ENCODE measurements at places on chromosomes 7 and 10. TPM values are rescaled to one million over a fixed set of nuclear protein-coding genes. Genes with fewer than 3 reads are reported as not detected.

EGR2 gene
- total RNA-seq: 14.3 TPM

ELMO1 gene
- total RNA-seq: 103 TPM

DNA sequence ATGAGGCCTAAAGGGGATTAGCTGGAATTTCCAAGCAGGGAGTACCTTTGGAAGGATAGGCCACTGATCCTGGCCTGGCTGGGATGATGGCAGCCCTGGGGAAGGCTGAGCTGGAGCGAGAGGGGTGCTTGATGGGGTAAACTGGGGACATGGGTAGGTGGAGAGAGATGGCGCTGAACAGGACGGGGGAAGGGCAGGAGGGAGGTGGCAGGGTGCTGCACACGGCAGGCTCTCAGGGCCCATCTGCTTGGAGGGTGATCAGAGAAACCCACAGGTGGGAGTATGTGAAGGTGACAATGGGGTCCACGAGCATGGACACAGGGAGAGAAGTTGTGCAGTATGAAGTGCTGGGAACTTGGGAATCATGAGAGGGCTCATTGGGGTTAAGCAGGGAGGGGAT is 10.3 kb downstream of the MAT1A start:
- DNase-seq: no peak

SEM1 gene
- 83.5 TPM for total RNA-seq

TUBAL3 gene
- total RNA-seq: not detected

LIPF gene
- total RNA-seq: not detected

GRCh38 chr10:44723082-44723481 is 188.1 kb upstream of the TMEM72 start:
- DNase-seq: no peak

DNA sequence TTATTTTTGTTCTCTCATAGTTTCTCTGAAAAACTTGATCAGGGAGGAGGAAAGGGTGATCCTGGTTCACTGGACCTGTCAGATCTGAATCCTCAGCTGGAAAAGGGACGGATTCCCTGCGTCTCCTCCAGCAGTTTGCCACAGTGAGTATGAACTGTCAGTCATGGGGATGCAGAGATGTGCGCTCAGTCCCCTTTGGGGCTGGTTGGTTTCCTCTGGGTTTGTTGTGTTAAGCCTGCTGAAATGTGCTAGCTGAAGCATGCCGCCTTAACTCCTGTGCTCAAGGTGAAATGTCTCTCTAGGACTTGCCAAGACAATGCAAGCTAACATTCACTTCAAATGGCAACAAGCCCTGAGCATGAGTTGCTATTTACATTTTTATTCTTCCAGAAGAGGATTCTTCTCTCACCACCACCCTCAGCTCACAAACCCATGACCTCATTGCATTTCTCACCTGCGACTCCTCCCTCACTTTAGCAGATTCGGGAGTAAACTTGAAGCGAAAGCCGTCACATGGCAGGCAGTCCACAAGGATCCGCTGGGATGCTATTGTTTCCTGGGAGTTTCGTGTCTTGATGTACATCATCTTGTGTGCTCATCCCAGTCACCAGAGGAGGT is 192.9 kb upstream of the FZD8 start:
- DNase-seq: no peak

- DNase-seq: no peak
Observed at GRCh38 chr10:4041635-4042034, 256.6 kb upstream of the KLF6 start.

CALCR gene
- not detected for total RNA-seq

DNA sequence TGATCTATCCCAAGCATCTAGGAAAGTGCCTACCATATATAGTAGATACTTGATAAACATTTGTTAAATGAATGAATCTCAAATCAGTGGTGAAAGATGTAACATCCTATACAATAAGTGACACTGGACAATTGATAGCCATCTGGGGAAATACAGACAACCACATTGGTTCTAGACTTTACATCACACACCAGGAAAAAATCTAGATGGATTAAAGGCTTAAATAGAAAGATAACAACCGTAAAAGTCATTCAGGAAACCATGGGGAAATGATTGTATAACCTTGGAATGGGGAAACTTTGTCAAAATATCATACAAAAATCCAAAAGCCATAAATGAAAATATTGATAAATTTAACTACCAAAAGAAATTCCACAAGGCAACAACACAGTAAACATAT is 7.0 kb upstream of the GARIN1A start:
- DNase-seq: no peak

TFEC gene
- 1.0 TPM for total RNA-seq

- no peak for DNase-seq
Observed at GRCh38 chr10:23341004-23341403, 3.6 kb downstream of the C10orf67 start.

DNA sequence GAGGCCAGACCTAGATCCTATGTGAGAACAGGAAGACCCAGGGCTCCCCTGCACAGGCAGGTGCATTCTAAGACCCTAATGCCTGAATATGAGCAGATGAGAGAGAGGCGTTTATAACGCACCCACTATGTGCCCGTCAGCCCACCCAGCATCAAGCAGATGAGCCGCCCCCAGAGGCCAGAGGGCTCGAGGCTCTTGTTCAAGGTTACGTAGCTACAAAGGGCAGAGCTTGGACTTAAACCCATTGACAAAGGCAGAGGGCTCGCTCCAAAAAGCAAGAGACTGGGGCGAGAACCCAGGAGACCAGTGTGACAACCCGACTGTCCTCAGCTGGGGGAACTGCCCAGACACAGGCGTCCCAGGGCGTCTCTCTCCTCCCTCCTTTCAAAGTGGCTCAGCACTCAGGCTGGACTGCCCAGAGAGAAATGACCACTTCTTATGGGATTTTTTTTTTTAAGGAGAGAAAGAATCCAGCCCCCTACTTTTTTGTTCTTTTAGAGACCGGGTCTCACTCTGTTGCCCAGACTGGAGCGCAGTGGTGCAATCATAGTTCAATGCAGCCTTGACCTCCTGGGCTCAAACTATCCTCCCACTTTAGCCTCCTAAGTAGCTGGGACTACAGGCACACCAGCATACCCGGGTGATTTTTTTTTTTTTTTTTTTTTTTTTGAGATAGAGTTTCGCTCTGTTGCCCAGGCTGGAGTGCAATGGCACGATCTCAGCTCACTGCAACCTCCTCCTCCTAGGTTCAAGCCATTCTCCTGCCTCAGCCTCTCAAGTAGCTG is 40.1 kb downstream of the TNRC18 start:
- no peak for DNase-seq

DNA sequence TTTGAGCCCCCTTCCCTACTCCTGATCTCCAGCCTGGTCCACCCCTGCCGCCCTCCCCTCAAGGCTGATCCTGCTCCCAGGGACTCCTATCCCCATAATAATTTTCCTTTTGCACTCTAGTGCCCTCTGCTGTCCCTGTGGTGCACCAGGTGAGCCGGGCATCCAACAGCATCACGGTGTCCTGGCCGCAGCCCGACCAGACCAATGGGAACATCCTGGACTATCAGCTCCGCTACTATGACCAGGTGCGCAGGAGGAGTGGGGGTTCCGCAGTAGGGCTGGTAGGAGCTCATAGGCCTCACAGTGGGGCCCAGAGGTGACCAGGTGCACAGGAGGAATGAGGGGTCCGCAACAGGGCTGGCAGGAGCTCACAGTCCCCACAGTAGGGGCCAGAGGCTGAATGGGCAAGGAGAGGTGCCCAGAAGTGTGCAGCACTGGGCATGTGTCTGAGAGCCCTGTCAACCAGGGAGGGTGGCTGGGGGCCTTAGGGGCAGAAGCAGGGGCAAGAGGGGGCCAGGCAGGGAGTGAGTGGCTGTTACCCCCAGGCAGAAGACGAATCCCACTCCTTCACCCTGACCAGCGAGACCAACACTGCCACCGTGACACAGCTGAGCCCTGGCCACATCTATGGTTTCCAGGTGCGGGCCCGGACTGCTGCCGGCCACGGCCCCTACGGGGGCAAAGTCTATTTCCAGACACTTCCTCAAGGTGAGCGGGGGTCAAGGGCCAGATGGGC is 11.7 kb downstream of the EPHB6 start:
- DNase-seq: no peak

DNAJC12 gene
- 2.3 TPM for total RNA-seq

DNA sequence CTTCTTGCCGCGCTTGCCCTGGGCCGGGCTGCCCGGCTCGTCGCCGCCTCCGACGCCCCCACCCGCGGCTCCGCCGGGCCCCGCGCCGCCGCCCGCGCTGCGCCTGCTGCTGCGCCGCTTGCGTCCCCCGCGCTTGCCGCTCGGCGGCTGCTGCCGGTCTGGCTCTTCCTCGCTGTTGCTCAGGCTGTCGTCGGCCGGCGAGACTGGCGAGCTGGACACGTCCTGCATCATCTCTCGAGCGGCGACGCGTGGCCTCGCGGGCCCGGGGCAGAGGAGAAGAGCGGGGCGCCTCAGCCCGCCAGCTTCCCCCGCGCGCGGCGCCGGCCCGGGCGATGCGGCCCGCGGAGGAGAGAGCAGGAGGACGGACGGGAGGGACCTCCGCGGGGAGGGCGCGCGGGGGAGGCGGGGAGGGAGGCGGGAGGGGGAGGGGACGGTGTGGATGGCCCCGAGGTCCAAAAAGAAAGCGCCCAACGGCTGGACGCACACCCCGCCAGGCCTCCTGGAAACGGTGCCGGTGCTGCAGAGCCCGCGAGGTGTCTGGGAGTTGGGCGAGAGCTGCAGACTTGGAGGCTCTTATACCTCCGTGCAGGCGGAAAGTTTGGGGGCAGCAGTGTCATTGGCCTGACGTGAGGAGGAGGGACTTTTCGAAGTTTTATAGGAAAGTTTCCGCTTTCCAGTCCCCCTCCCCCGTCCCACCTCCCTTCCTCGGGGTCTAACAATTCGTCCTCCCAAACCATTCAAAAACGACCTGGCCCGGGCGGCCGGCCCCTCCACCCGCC is at the start of gene TWIST1:
Gene TWIST1, minus strand, starts transcription at position 546 of the 779 bp plus-strand sequence. Its CDS starts 315 bp downstream, at position 231.
- DNase-seq: no peak

DNA sequence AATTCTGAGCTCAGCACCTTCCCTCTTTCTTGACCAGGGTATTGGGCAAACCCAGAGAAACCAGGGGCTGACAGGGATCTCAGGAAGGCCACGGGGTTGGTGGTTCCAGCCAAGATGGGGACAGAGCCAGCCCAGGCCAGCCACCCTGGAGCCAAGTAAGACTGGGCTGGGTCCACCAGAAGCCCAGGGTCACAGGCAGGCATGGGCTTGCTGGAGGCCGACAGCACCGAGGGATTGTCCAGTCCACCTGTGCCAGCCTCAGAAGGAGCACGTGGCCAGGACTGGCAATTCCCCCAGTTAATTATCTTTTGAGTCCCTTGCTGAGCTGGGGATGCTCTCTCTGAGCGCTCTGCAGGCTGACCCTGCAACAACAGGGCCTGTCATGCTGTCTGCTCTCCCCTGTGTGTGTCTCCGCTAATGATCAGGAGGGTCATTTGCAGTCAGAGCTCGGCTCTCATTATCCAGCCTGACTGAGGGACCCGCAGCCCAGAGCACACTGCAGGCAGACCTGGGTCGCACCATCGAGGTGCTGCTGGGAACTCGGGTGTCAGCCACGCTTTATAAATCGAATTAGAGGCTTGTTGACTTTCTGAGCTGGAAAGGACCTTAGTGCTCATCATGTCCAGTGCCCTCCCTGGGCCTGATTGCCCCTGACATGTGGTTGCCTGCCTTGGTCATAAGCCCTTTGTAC is 69.5 kb upstream of the PPIF start:
- DNase-seq: no peak

DNA sequence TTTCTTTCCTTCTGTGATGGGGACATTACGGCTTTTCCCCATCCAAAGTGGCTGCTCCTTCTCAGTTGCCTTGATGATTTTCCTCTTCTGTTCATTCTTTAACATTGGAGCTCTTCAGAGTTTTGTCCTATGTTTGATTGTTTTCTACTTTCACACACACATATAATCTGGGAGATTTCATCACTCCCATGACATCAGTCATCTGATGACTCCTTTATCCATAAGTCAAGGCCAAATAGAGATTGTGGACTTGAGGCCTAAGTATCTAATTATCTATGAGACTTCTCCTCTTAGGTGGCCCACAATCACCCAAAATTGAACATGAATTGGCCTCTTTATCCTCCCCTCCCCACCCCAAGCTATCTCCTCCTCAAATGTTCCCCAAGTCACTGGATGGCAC is 5.3 kb upstream of the COL1A2 start:
- no peak for DNase-seq

IDI1 gene
- 140 TPM for total RNA-seq

NPTX2 gene
- 0.20 TPM for total RNA-seq

- no peak for DNase-seq
Observed at GRCh38 chr10:11080564-11080984, 62.9 kb downstream of the CELF2 start.

DNA sequence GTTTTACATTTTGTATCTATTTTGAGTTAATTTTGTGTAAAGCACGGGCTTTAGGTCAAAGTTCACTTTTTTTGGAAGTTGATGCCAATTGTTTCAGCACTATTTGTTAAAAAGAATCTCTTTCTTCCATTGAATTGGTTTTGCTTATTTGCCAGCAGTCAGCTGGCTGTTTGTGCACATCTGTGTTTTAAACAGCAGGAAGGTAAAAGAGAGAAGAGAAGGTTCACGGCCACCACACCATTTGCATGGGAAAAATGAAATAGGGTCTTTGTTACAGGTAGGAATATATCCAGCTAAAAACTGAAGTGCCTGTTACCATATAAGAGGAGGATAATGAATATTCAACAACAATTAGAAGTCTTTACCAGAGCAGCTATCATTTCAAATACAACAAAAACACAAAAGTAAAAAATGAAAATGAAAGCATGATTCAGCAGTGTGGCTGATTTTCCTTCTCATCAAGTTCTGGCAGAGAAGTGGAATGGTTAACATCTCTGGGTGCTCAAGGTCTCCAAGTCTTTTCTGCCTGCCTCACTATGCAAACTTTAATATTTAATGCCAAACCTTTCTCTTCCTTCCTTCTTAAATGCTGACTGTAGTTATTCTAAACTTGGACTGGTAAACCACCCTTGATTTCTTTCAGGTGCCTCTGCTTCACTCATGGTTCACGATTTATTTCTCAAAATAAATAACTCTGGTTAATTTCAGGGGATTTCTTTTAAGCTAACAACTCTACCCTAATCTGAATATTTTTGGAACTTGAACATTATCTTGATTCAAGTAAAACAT is 841.5 kb downstream of the GRM8 start:
- DNase-seq: no peak

KLF14 gene
- not detected for total RNA-seq

VWDE gene
- total RNA-seq: 0.31 TPM

SPDYE5 gene
- not detected for total RNA-seq

DNA sequence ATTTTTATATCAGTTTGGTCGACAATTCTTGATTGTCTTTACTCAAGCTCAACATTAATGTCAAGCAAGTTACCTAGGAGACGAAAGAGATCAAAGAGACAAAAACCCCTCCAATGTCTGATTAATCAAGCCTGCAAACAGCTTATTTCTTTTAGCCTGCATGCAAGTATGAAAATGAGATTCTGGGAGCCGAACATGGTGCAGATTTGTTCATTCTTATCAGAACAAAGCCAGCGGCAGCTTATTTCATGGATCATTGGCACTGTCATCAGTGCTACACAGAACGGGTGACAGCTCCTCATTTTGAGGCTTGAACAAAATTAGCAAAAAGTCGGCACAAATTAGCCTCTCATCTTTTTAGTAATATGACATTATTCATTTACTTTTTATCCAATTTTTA is 26.5 kb downstream of the FAM204A start:
- DNase-seq: no peak

CPA5 gene
- total RNA-seq: not detected

- no peak for DNase-seq
Observed at GRCh38 chr10:72365106-72365895, 10.6 kb upstream of the DNAJB12 start.
